ENCODE measurements at places on chromosomes 4 and X.

GRCh38 chr4:86857341-86858052 lies 8.3 kb upstream of the SLC10A6 start:
- peak; percentile 25 for DNase-seq

GRCh38 chrX:16683007-16683664 lies 29.3 kb downstream of the CTPS2 start:
- no peak for DNase-seq

DNA sequence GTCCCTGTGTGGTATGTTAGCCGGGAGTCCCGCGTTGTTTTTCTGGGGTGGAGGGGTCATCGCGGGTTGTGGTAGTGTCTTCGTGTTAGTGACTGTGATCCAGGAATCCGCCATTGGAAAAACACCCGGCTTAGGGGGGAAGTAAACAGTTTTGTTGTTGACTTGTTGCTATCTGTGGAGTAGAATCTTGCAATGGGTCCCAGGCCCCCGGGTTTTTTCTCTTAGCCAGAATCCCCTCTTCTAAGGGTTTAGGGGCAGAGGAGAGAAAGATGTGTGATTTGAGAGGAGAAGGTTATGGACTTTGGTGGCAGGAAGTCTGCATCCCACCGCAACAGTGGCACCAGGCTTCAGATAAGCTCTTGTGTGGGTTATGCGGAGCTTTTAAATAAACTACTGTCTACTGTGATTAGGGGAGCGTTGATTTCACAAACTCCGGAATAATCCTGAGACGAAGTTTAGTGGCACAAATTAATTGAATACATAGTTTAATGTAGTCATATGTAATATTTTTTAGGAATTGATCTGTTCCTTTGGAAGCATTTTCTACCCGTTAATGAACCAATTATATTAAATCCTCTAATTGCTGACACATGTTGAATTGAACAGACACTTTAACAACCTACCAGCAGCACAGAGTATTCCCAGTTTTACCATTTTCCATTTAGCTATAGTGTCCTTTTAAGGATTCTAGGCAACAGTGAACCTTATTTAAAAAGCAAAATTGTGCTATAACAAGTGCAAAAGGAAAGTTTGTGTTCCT lies 1.4 kb downstream of the DDX3X start:
- DNase-seq = no peak

DNA sequence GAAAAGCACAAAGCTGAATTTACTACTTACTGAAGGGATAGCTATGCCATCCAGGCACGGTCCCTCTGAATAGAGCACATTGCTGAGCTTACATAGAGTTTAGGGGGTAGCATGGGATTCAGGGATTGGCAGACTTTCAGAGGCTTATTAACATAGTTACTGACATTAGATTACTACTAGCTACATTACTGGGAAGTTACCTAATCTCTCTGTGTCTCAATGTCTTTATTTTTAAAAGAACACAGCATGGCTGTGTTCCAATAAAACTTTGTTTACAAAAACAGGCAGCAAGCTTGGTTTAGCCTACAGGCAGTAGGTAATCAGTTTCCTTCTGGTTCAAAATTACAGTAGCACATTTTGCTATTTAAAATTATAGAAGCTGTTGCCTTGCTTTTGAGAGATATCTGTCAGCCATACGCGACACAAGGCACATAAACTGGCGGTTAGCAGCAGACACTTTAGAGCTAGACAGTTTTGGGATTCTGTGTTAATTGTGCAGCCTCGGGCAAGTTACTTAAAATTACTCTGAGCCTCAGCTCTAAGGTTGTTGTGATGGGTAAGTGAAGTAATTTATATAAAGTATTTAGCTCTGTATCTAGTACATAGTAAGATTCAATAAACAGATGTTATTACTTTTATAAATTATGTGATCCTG lies 6.9 kb downstream of the KLHL8 start:
- DNase-seq = no peak

DNA sequence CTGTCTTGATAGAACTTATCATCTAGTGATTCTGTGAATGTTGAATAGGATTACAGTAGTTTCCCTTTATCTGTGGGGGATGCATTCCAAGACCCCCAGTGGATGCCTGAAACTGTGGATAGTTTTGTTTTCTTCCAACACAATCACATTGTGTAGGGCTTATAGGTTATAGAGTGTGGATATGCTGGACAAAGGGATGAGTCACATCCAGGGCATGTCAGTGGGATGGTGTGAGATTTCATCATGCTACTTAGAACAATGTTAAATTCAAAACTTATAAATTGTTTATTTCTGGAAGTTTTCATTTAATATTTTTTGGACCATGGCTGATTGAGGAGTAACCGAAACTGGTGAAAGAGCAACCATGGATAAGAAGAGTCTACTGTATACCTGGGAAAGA lies 432.3 kb upstream of the ATOH1 start:
- DNase-seq = peak; percentile 79

GRCh38 chrX:10677490-10677889 lies 57.1 kb upstream of the MID1 start:
- DNase-seq = peak; percentile 0

DNA sequence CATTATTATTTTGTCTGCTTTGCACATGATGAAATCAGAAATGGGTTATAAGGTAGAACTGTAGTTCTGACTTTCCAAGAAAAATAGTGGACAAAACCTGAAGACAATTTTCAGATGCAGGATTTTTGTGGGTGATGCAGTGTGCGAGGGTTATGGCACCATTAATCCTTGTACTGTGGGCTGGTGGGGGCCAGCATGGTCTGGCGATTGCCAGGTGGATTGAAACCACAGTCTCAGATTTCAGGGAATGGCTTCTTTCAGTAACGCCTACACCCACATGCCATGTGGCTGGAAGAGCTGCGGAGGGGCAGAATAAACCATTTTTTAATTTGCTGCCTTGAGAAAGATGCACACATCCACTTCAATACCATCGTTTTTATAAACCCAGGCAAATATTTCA lies 150.5 kb downstream of the ARSF start:
- no peak for DNase-seq

DNA sequence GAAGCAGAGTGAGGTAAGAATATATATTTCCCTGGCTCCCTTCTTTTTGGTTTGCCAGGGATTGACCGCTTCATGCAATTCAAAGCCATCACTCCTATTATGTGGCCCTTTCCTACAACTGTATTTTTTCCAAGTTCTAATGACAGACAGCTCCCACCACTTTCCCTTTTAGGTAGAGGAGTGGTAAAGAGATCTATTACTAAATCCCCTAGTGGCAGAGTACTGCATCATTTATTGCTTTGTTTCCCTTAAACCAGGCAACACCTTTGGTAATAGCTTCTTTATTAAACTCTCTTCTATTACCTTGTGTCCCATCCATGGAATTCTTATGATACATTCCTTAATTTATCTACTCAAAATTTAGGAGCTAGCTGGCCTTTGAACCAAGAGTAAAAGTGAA lies 90.7 kb downstream of the CNOT6L start:
- no peak for DNase-seq

DNA sequence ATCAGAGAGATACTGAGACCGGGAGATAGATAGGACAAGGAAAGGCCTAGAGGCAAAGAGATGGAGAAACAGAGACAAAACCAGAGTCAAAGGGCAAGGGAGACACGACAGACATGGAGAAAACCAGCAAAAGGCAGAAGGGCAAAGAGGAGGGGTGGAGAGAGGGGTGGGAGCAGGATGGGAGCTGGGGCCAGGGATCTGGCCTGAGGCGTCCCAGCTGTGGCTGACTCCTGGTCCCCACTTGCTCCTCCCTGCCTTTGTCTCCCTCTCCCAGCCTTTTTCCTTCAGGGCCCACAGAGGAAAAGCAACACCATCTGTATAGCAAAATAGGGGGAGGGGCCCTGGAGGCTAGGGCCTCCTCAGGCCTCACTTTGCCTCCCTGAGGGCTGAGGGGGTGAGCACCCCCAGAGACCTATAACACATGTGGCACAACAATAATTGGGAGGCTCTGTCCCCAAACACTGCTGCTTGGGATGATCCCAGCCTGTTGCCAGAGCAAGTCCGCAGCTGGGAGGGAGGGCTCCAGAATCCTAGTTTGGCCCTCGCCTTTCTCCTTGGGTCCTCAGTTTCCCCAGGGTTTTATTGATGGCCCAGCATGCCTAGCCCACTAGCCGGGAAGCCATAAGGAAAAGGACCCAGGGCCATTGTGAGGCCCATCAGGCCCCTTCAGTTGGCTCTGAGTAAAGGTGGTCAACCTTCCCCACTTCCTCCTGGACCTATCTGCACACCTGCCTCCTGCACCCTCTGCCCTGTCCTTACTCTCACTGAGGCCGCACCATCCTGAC lies 96.8 kb downstream of the PJA1 start:
- DNase-seq = no peak

DNA sequence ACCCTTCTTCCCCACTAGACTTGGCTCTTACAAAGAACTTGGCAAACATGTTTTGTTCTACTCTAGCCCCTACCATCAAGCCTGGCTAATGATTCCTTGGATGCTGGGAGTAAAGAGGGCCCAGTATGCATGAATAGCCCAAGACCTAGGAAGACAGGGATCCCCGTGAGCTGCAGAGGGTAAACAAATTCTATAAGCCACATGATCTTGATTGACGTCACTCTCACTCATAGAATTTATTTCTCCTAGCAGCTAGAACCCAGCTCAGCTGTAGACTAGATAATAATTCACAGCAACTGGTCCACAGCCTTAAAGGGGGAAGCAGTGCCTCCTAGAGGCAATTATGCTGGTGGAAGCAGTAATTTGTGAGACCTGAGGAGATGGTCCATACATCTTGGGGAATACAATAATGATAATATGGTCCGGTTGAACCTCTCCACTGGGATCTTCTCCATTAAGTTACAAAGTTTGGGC lies 16.1 kb upstream of the USO1 start:
- DNase-seq = no peak

GRCh38 chrX:150257353-150258175 lies 105.6 kb upstream of the MAMLD1 start:
- DNase-seq = no peak

DNA sequence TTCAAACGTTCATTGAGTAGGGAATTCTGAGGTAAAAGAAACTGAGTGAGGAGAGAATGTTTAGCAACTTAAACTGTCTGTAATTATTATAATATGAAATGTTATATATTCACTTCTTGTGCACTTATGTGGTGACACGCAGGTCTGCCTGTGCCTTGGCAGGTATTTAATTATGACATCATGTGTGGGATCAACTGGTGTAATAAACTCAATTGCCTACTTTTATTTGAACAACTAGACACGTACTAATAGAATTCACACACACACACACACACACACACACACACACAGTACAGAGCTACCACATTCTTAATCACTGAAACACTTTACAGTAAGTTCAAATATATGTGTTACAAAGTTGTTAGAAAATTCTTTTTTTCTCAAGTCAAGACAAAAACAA lies 20.7 kb upstream of the SLC25A31 start:
- DNase-seq = peak; percentile 16

- no peak for DNase-seq
Measured at GRCh38 chr4:181312066-181312465, 931.1 kb upstream of the TENM3 start.

DNA sequence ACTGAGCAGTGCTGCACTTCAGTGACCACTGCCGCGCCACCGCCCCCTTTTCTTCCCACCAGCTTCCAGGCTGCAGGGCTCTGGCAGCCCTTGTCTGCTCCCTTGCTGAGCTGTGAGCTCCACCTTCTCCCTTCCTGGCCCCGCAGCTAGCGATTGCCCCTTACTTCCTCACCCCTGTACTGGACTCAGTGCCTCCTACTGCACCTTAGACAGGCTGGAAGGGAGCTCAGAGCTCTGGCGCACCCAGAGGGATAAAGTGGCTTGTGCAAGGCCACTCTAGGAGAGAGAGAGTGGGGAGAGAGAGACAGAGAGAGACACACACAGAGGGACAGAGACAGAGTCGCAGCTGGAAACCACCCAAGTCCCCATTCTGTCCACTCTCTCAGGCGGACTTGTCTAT lies 6.0 kb downstream of the RASL11B start:
- DNase-seq = no peak

- peak; percentile 82 for DNase-seq
Measured at GRCh38 chr4:109947457-109947856, 34.8 kb downstream of the EGF start.

- DNase-seq = no peak
Measured at GRCh38 chrX:41799661-41800060, 75.7 kb downstream of the GPR82 start.

DNA sequence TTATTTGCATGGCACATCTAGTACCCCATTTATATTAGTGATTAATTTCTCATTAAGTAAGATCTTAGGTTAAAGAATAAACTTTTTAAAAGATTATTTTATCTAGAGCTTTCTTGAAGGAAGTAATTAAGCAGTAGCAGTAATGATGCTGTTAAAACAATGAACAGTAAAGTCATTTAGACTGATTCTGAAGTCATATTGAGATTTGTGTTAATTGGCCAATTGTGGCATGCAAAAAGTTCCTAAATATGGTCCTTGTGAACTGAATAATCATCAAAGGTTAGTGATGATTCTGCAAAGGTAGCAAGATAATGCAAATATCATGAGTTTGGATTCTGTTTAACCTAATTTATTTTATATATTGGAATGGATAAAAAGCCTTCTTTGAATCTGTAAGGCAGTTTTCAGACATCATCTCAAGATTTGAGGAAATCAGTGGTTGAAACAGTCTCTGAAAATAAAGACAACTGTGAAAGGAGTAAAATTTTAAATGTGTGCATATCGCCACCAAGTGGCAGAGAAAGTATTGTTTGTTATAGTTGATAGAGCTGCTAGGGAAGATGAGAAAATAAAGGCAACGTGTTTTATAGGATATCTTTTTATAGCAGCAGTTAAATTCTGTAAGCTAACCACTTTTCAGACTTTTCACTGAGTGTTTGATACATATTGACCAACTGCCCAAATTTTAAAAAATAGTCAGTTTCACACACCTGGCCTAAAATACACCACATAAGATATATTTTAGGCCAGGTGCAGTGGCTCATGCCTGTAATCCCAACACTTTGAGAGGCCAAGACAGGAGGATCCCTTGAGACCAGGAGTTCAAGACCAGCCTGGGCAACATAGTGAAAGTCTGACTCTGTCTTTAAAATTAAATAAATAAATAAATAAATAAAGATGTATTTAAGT lies 79.6 kb downstream of the CCKAR start:
- DNase-seq = peak; percentile 66

- no peak for DNase-seq
Measured at GRCh38 chr4:33080275-33080674, 2360.1 kb downstream of the PCDH7 start.

DNA sequence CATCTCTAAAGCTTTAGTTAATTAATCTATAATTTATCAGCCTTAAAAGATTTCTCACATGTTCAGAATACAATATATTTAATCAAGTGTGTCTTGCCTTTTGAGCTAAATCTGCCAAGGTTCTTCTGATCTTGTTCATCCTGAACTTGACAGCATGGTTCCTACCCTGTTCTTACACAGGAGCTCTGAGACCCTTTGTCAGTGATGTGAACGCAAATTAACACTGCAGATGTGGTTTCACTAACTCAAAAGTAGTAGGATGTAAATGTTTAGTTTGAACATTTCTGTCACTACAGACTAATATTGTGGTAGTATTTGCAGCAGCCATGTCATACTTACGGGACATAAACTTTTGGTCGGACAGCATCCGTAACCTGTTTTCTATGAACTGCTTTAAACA lies 59.4 kb downstream of the SMARCAD1 start:
- no peak for DNase-seq
